Activated CD4-positive, alpha-beta T cell treated with anti-CD3 and anti-CD28 coated beads, Interleukin-2, amount 50 U/mL, for 4 hours (primary cell): ENCODE measurements at places on chromosomes 1 and 21.

DNA sequence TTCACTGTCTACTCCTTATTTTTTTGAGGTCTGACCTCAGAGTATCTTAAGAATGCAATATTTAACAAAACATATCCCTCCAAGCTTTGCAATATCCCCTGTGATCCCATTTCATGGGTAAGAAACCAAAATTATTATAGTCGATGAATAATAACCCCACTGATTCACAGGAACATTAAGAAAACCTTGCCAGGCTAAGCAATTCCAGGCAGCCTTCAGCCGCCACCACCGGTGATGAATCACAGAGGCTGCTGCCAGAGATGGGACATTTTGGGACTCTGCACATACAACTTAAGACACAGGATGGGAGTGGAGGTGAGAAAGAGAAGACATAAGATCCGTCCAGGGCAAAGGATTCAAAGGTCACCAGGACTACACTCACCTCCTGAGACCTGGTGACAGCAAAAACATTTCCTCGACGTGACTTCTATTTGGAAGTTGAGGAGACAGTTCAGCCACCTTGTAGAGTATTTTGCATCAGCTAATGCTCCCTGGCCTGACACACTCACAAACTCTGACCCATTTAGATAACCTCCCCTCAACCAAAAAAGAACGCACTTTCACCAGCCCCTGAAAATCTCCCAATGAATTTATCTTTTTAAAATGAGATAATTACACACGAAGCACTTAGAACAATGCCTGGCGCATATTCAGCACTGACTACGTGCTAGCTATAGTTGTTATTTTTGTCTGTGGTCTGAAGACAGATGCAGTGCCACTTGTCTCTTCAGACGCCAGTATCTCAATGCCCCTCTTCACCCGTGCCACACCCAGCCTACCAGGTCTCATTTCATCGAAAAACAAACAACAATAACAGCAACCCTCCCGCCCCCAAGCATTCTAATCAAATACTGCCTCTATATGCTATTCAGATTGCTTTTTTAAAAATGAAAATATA lies 17.8 kb upstream of the OVAAL start:
- no peak for DNase-seq

- DNase-seq, result no peak
Observed at GRCh38 chr1:235825229-235825628, 41.5 kb downstream of the LYST start.

DNA sequence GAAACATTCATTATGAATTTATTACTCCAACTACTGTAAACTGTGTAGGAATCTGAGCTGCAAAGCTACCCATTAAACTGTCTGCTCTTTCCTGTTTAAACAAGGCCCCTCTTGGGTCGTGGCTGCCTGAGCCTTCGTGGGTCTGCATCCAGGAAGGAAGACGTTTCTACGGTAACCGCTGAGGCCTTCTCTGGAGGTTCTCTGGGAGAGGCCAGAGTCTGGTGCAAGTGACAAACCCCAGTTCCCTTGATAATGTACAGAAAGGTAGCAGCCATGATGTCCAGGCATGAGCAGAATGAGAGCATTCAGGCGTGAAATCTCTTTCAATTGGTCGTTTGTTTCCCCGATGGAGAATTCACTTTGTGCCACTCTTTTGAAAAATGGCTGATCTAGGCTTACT lies 350.2 kb downstream of the PLPP3 start:
- DNase-seq, result no peak

DNA sequence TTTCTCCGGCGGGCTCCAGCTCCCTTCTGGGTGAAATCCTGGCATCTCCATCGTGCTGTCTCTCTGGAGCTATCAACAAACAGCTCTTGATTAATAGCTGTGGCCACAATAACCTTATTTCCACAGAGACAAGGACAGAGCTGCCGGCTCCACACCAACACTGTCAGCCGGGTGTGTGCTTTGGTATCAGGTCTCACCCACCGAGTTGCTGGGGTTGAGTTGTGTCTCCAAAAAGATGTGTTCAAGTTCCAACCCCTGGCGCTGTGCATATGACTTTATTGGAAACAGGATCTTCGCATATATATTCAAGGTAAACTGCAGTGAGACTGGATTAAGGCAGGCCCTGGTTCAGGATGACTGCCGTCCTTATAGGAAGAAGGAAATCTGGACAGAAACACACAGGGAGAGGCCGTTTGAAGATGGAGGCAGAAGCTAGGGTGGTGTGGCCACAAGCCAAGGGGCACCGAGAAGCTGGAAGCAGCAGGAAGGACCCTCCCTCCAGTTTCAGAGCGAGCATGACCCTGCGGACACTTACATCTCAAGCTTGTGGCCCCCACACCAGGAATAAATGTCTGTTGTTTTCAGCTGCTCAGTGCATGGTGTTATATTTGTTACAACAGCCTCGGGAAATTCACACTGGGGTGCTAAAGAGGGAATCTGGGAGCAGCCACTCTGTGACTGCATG lies 88.4 kb upstream of the TMPRSS2 start:
- no peak for DNase-seq

DNA sequence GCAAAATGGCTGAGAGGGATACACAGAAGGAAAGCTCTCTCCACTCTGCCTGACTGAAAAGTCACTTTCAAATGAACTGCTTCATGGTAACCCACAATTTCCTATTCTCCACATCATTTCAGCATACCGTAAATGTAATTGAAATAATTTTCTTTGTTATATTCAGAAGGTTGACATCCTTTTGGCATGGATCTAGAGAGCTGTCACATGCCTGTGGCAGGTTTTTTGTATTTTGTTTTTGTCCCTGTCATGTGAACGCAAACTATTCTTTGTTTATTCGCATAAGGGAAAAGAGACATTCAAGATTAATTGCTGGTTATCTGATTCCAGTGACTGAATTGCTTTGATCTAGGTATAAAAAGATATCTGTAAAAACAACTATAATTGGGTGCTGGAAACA lies 1808.1 kb downstream of the NCAM2 start:
- DNase-seq, result no peak

DNA sequence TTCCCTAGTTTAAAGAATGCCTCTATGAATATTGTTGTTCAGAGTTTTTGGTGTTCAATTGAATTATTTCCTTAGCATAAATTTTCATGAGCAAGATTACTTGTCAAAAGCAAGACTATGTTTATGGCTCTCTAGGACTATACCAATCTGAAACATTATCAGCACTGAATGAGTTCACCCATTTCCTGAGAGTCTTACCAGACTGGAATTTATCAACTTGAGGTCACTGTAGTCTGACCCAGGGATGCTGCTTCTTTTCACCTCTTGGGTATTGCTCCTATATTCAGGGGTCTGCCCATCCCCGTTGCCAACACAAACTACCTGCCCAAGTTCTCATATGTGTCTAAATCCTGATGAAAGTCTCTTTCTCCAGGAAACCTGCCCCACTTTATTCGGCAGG lies 42.6 kb downstream of the OPTC start:
- no peak for DNase-seq

DNA sequence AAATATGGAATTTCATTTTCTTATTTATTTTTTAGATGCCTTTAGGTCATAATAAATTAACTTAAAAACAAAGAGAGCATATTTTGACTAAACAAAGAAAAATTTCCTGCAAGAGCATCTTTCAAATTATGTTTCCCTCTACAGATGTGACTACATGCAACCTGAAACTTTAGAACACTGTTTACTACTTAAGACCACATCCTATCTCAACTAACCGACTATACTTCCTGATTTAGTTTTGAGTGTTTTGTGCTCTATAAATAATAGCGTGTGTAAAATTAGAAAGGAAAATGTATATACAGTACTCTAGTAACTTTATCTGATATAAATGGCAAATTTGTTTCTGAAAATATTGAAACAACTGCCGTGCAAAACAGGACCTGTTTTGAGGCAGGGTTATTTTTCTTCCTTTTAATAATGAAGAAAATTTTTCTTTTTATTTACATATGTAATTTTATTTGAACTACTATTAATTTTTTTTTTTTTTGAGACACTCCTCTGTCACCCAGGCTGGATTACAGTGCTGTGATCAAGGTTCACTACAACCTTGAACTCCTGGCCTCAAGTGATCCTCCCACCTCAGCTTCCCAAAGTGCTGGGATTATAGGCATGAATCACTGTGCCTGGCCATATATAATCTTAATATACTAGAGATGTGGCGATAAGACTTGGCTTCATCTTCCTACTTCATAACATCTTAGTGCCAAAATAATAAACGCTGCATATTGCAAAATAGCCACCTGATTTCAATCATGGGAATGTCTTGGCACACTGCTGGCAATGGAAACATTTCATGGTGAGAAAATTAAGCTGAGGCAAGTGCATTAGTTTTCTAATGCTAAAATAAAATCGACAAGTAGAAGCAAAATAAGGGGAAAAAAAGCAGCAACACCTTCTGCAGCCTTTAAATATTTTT lies 12.3 kb downstream of the ZRANB2 start:
- no peak for DNase-seq

- no peak for DNase-seq
Observed at GRCh38 chr1:39165049-39165448, 39.4 kb upstream of the MACF1 start.

DNA sequence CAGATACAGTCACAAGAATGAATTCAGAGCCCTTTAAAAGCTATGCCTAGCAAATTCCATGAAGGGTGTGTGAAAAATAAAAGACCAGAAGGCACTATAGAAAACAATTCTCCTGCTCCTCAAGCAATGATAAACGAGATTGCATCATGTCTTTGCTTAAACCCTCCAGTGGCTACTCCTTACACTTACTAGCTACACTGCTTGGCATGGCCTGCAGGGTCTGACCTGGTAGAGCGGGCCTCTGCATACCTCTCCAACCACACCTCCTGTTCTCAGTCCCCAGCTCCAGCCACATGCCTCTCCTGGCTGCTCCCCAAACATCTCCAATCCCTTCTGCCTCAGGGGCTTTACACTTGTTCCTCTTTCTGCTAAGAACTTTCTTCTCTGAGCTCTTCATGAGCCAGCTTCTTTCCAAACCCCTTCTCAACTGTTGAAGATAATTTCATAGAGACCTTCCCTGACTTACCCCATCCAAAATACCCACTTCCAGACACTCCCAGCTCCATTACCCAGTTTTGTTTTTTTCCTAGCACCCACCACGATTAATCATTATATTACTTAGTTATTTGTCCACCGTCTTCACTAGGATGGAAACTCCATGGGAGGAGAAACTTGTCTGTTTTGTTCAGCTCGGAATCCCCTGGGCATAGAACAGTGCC lies 11.2 kb upstream of the CREG1 start:
- DNase-seq, result no peak

GRCh38 chr1:154925335-154926170 lies 11.0 kb downstream of the PMVK start:
- no peak for DNase-seq

DNA sequence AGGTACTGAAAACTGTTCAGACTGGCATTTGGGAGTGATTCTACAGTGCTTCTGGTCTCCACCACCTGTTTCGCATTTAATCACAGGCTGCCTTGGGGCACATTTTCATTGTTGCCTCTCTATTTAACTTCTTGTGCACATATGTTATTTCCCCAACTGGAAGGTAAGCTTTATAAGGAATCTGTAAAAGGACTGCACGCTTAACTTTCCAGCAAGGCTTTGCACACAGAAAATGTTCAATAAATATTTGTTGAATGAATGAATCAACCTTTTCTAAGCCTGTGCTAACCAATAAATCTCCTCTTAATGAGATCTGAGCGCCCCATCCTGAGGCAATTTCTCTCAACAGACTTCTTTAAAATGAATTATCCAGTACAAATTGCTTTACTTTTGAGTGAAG lies 84.3 kb upstream of the ARHGAP29 start:
- no peak for DNase-seq

DNA sequence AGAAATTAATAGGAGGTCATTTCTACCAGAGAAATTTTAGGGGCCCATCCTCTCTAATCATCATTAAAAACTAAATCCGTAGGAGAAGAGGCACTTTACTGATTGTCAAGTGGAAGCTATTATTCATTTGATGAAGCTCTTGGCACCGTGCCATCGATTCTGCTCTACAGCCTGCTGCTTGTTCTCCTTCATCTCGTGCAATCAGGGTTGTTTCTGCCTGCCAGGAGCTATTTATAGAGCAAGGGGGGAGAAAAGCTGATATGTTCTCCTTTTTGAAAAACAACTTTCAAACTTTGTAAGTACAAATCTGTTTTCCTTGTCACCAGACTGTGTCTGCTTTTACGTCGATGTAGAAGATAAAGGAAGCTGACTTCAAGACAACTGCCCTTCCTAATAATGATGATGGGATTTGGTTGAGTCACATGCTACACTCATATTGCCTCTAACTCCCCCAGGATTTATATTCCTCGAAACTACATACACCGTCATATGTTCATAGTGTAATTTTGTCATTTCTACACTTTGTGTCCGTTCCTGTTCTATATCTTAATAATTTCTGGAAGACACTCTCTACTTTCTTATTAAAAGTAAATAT lies 169.6 kb upstream of the LHX8 start:
- no peak for DNase-seq

DNA sequence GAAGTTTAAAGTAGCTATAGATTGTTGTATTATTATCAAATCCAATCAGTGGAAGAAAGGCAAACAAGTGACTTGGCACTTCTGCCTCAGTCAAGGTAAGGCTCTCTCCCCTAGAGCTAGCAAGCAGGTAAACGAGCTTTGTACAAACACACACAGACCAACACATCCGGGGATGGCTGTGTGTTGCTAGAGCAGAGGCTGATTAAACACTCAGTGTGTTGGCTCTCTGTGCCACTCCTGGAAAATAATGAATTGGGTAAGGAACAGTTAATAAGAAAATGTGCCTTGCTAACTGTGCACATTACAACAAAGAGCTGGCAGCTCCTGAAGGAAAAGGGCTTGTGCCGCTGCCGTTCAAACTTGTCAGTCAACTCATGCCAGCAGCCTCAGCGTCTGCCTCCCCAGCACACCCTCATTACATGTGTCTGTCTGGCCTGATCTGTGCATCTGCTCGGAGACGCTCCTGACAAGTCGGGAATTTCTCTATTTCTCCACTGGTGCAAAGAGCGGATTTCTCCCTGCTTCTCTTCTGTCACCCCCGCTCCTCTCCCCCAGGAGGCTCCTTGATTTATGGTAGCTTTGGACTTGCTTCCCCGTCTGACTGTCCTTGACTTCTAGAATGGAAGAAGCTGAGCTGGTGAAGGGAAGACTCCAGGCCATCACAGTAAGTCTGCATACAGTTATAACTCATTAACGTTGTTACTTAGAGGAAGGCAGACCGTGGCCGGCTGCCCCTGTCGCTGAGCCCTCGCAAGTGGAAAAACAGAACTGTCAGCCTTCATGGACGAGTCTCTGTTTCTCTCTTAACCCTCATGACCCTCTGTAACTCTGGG lies at the start of gene PALMD:
Gene PALMD (plus strand): TSS at position 415 of the 833 bp plus-strand sequence. CDS start 205 bp downstream, at position 620.
- DNase-seq, result no peak
